ENCODE measurements at places on chromosomes 7 and 10.

GRCh38 chr7:128705891-128706333 is 33.2 kb upstream of the CALU start:
- DNase-seq = no peak

DNA sequence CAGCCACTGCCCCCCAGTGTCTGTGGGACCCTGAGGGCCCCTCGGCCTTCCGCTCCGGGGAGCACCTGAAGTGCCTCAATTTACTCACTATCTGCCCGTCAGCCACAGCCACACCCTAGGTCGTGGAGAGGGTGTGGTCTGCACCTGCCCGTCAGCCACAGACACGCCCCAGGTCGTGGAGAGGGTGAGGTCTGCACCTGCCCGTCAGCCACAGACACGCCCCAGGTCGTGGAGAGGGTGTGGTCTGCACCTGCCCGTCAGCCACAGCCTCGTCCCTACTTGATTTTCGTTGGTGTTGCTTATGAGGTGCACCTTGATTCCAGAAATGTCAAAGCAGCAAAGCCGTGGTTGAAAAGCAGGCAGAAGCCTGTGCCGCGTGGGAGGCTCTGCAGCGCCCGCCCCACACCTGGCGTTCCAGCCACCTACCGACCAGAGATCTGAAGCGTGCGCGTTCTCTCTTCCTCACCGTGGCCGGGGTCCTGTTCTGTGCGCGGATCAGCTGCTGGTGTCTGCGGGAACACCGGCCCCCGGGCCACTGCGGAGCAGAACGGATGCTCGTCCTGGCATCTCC is 101.6 kb downstream of the DYNC2I1 start:
- DNase-seq = peak; percentile 26

DNA sequence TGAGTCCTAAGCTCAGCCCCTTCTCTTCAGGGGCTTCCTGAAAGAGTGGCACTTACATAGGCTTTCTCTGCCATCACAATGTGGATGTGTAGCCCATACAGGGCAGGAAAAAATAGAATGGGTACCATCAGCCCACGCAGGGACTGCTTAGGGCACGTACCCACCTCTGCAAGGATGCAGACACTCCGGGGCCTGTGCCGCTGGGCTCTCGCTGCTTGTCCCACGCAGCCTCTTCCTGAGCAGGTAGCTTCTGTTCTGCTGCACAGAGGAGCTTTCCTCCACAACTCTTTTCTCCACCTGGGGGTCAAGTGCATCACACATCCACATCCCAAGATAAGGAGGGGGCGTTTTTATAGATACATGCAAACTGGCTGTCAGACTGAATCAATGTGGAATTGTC is 34.3 kb downstream of the FRMPD2 start:
- no peak for DNase-seq

DNA sequence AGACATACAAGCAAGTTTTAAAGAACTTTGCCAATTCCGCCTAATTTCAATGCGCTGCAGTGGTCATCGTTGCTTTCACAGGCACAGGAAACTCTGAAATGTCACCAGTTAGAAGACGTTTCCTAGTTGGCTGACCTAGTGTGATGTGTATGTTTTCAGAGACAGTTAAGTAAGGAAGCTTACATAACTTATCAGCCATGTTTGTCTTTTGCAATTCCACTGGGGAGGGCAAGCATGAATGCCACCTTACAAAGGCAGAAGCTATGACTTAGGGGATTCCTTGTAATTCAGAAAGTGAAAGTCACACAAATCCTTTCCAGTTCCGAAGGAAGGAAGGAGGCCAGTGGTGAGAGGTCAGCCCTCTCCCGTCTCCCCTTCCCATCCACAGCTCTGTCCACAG is 15.0 kb upstream of the NPS start:
- no peak for DNase-seq

DNA sequence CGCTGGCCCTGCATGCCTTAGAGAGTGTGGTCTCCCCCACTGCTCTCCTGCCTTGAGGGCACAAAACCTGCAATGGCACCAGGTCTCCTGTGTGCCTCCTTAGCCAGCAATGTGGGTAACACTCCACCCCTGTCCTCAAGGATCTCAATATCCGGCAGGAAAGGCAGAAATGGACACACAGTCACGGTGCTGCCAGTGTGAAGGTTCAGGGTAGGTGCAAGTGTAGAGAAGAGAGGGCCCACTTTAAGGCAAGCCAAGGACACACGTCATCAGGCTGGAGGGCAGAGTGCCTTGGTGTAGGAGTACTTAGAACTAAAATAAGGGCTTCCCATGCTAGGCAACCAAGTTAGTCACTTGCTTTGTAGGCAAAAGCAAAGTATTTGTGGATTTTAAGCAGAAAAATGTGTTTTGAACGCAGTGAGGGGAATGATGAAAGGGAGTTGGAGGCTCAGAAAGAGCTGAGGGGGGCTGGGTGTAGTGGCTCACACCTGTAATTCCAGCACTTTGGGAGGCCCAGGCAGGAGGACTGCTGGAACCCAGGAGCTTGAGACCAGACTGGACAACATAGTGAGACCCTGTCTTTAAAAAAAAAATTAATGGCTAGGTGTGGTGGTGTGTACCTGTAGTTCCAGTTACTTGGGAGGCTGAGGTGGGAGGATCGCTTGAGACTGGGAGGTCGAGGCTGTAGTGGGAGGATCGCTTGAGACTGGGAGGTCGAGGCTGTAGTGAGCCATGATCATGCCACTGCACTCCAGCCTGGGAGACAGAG is 152.8 kb downstream of the ARHGAP21 start:
- no peak for DNase-seq

GRCh38 chr10:16848562-16849154 is 31.4 kb upstream of the RSU1 start:
- DNase-seq = no peak

- DNase-seq = no peak
Observed at GRCh38 chr10:12649012-12649584, 299.8 kb downstream of the CAMK1D start.

DNA sequence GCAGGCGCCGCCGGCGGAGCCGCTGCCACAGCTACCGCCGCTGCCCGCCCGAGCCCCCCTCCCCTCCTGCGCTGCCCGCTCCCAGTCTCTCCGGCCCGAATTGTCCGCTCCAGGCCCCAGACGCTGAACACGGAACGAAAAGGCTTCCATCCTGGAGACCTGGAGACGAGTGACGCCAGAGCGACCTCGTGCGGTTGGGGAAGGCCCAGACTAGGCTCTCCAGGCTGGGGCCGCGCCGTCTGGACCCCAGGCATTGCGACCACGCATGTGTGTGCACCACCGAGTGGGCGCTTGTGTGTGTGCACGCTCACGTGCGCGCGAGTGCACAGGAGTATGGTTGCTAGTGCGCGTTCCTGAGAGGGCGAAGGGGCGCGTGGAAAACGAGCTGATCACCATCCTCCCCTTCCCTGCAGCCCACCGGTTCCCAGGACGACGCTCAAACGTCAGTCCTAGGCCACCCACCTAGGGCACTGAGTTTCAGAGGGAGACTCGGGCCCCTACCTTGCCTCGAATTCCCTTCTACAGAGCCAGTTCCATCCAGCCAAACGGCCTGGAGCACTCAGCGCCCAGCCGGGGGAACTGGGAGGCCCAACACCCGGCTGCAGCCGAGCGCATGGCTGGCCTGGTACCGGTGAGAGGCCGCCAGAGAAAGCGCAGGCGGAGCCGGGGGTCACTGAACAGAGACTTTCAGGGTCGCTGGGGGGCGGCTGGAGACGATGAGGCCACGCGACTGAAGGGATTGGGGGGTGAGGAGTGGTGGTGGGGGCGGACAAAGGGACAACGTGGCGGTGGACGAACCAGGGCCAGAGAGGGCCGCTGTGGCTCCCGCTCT is 11.6 kb downstream of the LBX1 start:
- peak; percentile 92 for DNase-seq

DNA sequence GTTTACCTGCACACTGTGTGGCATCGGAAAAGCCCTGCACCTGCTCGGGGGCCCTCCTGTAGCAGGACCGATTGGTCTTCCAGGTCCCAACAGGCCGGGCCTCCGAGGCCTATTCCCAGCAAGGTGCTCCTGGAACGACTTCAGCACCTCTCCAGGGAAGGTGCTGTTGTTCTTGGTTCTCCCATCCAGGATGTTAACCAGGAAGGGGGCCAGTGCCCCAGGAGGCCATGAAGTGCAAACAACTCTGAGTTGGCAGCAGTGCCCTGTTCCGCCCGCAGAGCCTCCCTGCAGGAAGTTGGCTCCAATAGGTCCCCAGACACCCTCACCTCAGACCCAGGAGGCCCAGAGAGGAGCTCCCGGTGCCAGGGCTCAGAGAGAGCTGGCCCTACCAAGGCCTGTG is 64.0 kb upstream of the DUSP5 start:
- DNase-seq = no peak

- DNase-seq = no peak
Observed at GRCh38 chr7:100358027-100358856, at the start of gene PILRB. TSS of gene PILRB (plus strand) at chr7:100358117. CDS start at chr7:100358303, 186 bp downstream.

DNA sequence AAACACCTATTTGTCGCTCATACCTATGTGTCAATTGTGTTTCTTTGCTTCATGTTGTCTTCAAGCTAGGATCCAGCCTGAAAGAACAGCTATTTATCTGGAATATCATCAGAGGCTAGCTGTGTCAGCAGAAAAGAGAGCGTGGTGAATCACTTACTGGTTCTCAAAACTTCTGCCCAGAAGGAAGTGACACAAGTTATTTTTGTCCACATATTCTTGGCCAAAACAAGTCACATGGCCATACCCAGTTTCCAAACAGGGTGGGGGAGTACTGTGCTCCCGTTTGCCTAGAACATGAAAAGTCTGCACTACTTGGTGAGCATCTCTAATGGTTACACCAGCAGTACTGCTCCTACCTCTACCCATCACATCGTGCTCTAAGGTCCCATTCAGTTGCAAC is 160.9 kb upstream of the CSTF2T start:
- no peak for DNase-seq

GRCh38 chr7:23685731-23686130 is 5.7 kb downstream of the FAM221A start:
- no peak for DNase-seq

GRCh38 chr10:6990891-6991290 is 410.8 kb upstream of the PRKCQ start:
- no peak for DNase-seq

DNA sequence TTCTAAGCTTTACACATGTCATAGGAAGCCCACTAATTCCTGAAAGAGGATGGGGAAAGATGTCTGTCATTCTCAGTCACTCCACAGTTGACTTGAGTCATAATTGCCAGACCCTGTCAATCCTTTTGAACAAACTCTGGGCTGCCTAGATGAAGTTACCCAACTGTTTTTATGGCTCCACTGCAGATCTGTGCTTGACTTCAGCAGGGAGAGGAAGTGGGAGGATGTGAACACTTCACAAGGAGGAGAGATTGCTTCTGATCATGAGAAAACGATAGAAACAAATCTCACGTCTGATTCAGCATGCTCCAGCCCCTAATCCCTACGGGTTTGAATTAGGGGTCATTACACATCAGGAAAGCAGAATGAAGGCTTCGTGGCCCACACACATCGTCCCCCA is 596.6 kb upstream of the CELF2 start:
- DNase-seq = no peak

DNA sequence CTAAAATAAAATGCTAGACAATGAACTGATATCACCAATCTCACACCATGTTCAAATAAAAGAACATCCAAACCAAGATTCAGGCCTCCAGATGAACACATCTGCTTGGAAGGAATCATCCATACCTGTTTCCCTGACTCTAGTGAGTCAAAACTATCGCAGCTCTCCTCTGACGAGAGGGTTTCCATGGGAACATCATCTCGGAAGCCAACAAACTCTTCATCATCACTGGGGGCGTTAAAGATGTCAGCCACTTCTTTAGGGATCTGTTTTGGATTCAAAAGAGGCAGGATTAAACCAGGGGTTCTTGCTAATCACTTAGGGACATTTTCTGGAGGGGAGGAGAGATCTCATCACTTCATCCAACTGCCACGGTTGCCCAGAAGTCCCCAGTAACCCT is 29.1 kb downstream of the CDCA7L start:
- no peak for DNase-seq

DNA sequence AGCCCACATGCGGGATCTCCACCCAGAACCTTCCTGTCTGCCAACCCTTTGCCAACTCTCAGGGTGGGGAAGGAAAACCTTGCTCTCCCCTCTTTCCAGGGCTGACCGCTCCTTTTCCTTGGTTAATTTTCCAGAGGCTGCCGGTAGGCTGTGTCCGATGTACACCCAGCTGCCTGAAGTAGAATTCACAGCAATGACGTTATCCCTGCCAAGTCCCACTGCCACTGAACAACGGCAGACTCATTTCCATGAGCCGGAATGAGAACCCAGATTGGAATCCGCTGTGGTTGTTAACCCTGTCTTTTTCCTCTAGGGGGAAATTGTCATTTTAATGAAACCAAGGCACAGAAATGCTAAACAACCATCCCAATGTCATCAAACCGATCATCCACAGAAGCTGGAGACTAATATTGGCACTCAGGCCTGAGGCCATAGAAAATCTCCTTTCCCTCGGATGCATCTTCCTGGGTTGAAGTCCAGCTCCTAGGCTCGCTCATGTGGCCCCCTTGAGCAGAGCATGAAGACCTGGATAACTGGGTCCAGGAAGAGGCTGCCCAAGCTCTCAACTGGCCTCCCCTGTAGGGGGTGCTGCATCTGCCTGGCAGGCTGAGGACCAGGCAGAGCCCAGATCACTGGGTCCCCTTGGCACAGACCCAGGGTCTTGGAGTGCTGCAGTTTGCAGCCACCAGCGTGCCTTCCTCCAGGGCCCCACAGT is 30.4 kb downstream of the KLRG2 start:
- peak; percentile 8 for DNase-seq

DNA sequence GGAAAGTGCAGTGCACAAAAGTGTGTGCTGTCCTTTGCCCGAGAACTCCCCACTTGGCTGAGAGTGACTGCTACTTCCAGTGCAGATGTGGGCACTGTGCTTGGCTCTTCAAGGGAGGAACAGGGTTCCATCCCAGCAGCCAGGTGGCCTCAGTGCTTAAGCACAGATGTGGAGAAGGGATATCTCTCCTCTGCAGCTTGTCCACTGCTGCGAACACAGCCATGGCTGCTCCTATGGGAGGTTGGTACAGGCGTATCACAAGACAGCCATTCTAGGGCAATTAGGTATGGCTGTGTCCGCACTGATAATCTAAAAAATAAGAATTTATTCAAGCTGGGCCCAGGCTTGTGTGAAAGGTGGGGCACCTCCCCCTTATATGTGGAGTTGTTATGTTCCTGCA is 66.6 kb downstream of the GLCCI1 start:
- no peak for DNase-seq

GRCh38 chr10:106836933-106837663 is 327.4 kb downstream of the SORCS1 start:
- DNase-seq = no peak

GRCh38 chr10:123148414-123149161 is 652 bp downstream of the HMX2 start:
- DNase-seq = peak; percentile 55

Data from eye (tissue), 1 donor.